Skeletal muscle cell (primary cell): ENCODE measurements at places on chromosomes 7 and 10.
A peak's percentile ranks its signal among the peaks of the same experiment; 100 is the strongest.

GRCh38 chr10:356452-356851 lies 221.2 kb downstream of the ZMYND11 start:
- DNase-seq: no peak

DNA sequence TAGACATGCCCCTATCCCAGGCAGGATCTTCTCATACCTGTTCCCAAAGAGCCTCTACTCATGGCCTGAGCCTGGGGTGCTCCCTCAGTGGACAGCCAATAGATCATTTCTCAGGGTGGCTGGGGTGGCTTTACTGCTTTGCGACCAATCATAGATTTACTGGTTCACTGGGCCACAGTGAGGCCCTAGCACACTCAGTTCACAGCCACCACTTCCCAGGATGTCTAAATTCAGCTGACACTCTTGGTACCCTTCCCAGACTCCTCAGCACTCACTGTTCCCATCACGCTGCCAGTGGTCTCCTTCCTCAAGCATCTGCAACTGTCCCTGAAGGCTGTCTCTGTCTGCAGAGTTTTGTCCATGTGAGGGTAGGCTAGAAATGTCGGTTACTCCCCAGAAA lies 50.6 kb downstream of the ARHGAP22 start:
- no peak for DNase-seq

DNA sequence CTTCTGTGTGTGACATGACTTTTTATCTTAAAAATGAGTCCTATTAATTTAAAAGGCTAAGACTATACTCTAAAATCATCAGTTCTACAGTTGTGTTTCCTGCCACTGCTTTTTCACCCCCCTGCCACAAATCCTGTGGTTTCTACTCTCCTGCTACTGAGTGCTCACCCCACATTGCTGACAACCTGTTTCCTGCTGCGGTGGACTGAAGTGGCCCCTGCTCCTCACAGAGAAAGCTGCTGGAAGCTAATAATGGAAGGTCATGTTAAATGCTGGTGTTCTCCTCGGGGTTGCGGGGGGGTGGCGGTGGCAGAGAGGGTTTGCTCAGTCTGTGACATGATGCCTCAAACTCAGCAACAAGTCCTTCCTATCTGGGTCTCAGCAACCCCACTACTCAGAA lies 113.2 kb upstream of the INHBA start:
- no peak for DNase-seq

DNA sequence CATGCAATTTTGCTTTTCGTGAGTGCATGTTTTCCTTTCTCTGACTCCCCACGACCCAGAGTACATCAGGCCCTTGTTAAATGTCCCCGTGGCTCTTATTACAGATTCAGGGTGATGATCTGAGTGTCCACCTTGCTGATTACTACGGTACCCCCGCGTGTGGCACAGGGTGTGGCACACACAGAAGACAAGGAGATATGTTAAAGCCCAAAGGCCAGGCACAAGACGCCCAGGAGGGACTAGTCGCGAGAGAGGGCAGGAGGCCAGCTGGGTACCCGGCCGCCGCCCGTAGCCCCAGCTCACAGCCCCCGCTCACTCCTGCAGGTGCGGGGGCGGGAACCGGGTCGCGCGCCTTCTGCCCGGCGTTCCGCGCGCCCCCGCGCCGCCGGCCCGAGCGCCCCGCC lies 281 bp upstream of the EXOC6 start:
- no peak for DNase-seq

DNA sequence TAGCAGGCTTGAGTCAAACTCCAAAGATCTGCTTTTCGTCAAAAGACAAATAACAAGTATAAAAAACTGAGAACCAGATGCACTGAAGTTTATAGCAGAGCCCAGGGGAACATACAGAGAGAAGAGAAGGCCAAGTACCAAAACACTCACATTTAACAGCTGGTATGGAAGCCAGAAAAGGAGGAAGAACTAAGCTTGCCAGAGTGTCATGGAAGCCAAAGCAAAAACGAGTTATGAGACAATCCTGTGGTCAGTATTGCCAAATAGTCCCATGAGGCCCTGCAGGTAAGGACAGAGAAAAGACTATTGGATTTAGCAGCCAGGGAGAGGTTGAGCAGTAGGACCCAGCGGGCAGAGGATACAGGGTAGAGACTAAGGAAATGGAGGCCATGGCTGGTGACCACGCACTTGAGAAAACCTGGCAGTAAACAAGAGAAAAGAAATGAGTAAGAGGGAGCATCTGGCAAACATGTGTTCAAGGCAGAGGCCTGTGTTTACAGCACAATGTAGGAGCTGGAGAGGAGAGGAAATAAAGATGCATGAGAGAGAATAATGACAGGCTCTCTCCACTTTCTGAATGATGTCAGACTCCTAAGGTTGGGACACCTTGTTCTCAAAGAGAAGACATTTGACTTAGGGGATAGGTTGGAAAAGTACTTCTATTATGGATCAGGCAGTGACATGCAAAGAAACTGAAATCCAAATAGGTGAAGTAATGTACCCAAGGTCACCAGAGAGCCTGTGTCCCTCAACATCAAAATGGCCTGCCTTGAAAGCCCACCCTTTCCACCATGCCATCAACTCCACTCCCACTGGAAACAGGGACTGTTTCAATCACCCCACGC lies 9.1 kb downstream of the CREB3L2 start:
- DNase-seq: peak; percentile 98

GRCh38 chr10:78426181-78426580 lies 392.5 kb downstream of the RPS24 start:
- no peak for DNase-seq
